ENCODE measurements at places on chromosomes 1 and 21.

GRCh38 chr1:42913426-42914091, 45.1 kb downstream of the SLC2A1 start:
- DNase-seq = peak; percentile 98

GRCh38 chr1:95888941-95889390, 655.0 kb downstream of the RWDD3 start:
- DNase-seq = no peak

DNA sequence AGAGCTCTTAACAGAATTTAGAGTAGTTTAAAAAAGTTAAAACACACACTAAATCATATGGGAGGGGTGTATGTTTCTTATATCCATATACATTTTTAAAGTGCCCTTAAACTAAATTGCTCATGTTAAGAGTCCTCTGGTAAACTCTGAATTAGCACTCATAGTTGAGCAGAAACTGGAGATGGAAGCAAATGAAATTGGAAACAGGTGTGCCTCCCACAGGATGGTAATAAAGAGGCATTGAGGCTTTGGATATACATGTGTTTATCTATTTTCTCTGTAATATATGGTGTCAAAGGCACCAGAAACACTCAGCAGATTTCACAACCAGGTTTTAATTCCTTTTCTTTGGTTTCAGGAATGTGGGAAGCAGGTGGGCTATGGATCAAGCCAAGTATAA, 188.6 kb downstream of the HS2ST1 start:
- DNase-seq = no peak

DNA sequence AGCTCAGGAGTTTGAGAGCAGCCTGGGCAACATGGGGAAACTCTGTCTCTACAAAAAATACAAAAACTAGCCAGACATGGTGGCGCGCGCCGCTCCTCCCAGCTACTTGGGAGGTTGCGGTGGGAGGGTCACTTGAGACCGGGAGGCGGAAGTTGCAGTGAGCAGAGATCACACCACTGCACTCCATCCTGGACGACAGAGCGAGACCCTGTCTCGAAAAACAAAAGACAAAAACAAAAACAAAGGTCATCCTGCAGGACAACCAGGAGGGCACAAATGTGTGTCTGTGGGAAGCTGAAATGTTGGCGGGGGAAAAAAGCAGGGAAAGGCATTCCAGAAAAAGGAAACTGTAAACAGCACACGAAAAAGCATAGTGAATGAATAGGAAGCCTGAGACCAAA, 104.1 kb upstream of the HNRNPU start:
- DNase-seq = no peak

GRCh38 chr1:201710632-201711597, 118.0 kb upstream of the IPO9 start:
- DNase-seq = no peak

DNA sequence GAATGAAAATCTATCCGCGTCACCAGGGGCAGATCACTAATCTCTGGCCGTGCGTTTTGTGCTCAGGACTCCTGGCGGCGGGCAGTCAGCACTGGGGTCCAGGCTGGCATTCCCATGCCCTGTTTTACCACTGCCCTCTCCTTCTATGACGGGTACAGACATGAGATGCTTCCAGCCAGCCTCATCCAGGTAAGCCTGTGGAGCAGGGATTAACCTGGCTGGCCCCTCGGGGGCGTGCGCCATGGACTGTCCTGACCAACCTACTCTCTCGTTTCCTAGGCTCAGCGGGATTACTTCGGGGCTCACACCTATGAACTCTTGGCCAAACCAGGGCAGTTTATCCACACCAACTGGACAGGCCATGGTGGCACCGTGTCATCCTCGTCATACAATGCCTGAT, 10.9 kb upstream of the CENPS start:
- no peak for DNase-seq

- DNase-seq = no peak
Measured at GRCh38 chr1:158362941-158363340, 9.2 kb downstream of the CD1E start.

DNA sequence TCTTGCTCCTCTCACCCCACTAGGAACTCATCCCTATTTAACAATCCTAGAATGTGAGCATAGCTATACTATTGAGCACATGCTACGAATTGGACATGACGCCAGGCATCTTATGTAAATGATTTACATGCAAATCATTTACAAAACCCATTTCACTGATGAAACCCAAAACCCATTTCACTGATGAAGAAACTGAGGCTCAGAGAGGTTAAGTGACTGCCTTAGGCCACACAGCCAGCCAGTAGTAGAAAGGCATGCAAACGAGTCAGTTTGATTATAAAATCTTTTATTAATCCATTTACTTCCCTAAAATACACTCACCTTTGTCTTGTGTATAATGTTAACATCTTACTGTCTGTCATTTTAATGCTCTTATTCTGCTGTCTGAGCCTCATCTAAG, 87.9 kb downstream of the PLXNA2 start:
- DNase-seq = no peak

GRCh38 chr1:214545293-214545692, 6.1 kb downstream of the PTPN14 start:
- DNase-seq = no peak

- DNase-seq = no peak
Measured at GRCh38 chr1:160209321-160210046, 4.3 kb downstream of the PEA15 start.

DNA sequence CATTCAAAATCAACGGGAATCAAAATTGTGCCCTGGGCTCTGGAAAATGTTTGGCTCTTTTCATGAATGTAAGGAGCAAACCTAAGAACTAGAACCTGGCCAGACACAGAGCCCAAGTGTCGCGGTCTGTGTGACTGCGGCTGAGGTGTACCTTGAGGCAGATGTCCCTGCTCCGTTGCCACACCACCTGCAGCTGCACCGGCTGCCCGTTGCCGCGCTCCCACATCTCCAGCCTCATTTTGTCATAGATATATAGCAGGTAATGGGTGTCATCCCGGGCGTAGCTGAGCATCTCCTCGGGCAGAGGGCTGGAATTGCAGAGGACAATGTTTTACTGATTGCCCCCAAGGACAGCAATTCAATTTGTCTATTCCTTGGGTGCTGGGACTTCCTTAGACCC, 18.7 kb downstream of the EXOSC10 start:
- no peak for DNase-seq

GRCh38 chr1:93080179-93080823, 1.2 kb downstream of the MTF2 start:
- DNase-seq = peak; percentile 39

- no peak for DNase-seq
Measured at GRCh38 chr1:113975211-113975895, 3.9 kb upstream of the OLFML3 start.

DNA sequence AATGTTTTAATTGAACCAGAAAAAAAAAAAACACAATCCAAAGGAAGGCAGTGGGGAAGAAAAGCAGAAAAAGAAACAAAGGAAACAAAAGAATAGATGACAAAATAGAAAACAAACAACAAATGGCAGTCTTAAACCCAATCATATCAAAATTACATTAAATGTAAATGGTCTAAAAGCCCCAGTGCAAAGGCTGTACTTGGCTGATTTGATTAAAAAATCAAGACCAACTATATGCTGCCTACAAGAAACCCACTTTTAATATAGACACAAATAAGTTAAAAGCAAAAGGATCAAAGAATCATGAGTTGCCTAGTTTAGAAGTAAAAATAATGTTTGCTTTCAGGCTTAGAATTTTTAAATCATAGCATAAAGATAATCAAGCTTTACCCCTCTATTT, 19.8 kb upstream of the C1orf115 start:
- no peak for DNase-seq

DNA sequence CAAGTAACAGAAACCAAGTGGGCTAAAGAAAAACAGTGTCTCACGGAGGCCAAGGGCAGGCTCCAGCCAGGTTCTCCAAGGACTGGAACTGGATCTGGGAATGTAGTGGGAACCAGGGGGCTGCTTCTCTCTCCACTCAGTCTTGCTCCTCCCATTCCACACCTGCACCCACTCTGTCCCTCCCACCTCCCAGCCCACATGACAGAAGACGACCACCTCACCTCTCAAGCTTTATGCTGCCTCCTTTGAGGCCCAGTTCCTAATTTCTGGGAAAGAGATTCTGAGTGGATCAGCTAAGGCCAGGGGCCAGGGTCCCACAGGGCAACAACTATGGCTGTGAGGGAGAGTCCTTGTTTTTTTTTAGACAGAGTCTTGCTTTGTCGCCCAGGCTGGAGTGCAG, 18.8 kb upstream of the CEP85 start:
- no peak for DNase-seq

DNA sequence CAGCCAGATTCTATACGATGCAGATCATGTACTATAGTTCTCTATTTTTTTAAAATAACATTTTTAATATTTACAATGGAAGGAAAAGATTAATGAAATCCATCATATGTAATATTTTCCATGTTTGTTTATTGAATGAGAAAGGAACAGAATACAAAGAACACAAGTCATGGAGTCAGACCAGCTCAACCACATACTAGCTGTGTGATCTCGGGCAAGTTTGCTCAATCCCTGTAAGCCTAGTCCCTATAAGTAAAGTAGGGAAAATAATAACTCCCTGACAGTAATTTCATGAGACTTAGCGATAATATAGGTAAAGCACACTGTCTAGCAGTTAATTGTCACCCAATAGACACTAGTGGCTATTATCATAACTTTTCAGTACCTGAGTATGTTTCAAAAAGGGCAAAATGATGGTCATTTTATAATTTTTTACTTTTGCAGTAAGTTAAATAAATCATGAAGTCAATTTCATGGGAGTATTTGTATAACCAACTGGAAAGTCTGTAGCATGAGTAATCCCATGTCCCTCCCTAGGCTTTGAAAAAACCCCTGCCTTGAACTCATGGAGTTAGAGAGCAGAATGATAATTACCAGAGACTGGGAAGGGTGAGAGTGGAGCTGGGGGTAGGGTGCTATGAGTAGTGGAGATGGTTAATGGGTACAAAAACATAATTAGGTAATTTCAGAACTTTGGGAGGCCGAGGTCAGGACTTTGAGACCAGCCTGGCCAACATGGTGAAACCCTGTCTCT, 37.0 kb upstream of the EPS15 start:
- DNase-seq = no peak

DNA sequence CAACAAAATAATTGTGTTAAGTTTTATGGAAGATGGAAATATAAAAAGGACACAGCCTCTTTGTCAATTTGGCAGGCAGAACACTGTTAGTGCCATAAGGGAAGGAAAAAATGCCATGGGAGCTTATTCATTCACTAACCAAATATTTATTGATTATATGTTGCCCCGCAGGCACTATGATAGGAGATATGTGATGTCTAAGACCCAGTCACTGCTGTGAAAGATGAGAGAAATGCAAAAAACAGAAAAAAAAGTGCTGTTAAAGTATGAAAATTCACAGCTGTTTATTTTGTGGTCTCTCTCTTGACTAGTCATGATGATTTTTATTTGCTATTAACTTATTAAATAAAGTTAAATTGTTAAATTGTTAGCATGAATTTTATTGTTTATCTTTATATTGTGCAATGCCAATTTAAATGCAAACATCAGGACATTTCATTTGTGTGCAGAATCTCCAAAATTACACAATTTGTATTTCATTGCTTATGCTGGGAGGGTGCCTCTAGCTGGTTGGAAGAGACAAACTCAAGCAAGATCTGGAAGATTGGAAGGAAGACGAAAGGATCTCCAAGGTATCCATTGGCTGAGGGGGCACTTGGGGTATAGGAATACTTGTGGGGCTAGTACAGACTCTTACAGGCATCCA, 17.8 kb upstream of the PTGFR start:
- DNase-seq = no peak

GRCh38 chr1:167900907-167901306, 13.0 kb downstream of the ADCY10 start:
- no peak for DNase-seq

DNA sequence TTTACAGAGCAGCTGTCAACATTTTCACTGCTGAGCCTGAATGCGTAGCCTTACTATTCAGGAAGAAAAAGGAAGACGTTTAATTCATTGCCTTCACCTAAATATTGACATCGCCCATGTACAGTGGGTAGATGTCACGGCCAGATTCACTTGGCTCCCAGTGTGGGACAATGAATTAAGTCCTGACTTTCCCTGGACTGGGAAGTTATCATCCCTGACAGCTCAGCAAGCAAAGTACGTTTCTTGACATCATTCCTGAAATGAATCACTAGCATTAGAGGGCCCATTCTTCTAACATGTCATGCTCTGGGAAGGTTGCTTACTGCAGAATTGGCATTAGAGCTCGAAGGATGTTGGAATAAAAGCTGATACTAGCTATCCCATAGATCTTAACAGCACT, 37.8 kb downstream of the LRRC53 start:
- no peak for DNase-seq

- no peak for DNase-seq
Measured at GRCh38 chr1:211938561-211938997, 96.8 kb downstream of the INTS7 start.

- DNase-seq = peak; percentile 28
Measured at GRCh38 chr1:175154629-175155472, 37.7 kb downstream of the KIAA0040 start.

GRCh38 chr1:207088161-207088560, 499 bp upstream of the C4BPB start:
- DNase-seq = no peak

- DNase-seq = no peak
Measured at GRCh38 chr1:218779341-218780100, 394.2 kb upstream of the LYPLAL1 start.

DNA sequence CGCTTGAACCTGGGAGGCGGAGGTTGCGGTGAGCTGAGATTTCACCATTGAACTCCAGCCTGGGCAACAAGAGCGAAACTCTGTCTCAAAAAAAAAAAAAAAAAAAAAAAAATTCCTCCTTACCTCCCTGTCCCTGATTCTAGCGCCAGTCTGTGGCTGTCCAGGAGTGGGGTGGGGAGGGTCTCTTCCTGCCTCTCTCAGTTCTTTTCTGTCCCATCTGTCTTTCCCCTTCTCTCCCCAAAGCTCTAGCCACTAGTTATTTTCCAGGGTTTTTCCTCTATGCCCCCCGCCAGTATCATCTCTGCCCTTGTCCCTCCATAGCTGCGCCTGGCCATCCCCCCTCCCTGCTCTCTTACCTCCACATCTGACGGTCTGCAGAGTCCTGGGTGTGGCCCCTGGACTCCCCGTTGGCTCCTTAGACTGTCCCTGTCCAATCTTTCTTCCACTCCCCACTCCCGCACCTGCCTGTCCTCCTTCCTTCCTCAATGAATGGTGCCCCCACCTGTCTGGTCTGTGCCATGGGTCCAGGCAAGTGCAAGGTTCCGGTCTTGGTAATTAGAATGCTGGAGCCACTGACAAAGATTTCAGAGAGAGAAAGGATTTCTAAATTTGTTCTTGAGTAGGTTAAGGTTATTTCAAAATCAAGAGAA, 1.6 kb upstream of the TMEM63A start:
- DNase-seq = no peak
